Activated CD4-positive, alpha-beta T cell treated with anti-CD3 and anti-CD28 coated beads for 36 hours (primary cell): ENCODE measurements at places on chromosomes 12 and 14. TPM values are rescaled to one million over a fixed set of nuclear protein-coding genes. Genes with fewer than 3 reads are reported as not detected.

The TMEM233 gene
- not detected for total RNA-seq

DNA sequence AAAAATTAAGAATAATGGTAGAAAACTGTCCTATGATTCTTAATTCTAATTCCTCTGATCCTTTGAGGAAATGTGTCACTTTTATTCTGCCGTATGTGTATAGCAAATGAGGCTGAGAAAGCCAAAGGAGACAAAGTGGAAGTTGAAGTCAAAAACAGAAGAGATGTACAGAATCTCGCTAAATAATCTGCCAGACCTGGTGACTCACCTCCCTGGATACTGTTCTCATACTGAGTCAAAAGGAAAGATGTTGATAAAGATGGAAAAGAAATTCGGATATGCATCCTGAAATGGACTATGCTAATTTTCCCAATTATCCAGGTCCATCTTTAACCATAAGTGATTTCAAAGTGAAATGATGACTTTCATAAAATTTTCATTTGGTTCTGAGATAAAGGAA is 92.5 kb downstream of the DUSP6 start:
- DNase-seq = no peak

GRCh38 chr14:99234961-99235571 is 36.9 kb downstream of the BCL11B start:
- peak; percentile 88 for DNase-seq

The EPYC gene
- total RNA-seq = not detected

The AGAP2 gene
- total RNA-seq = 46.9 TPM

- no peak for DNase-seq
Observed at GRCh38 chr12:84463741-84464495, 448.7 kb downstream of the SLC6A15 start.

- DNase-seq = no peak
Observed at GRCh38 chr14:51929166-51929565, 60.2 kb upstream of the RTRAF start.

The DAO gene
- total RNA-seq = not detected

GRCh38 chr14:91229743-91230200 is 14.7 kb downstream of the GPR68 start:
- DNase-seq = peak; percentile 81

The BIN2 gene
- 48.8 TPM for total RNA-seq

DNA sequence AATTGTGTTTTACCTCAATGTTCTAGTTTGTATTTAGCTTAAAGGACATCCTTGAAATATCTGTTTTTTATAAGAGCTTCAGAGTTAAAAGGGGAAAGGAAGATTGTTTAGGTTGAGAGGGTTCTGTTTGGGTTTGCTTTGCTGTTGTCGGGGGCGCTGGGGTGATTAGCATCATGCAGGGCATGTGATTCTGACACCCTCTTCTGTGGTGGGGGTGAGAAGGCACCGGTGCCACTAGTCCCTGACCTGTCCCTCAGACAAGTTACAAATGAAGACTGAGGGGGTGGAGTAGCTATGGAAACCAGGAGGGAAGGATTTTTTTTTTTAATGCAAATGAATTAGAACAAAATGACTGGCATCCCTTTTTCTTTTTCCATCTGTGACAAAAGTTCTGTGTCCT is 291.3 kb downstream of the RPAP3 start:
- DNase-seq = peak; percentile 57

GRCh38 chr14:73236157-73236556 is 1.1 kb upstream of the PAPLN start:
- DNase-seq = no peak
